Stimulated activated CD4-positive, alpha-beta T cell treated with anti-CD3 and anti-CD28 coated beads, Interleukin-4, amount 100 ng/mL, for 4 hours (primary cell): ENCODE measurements at places on chromosomes 6 and 20.

DNA sequence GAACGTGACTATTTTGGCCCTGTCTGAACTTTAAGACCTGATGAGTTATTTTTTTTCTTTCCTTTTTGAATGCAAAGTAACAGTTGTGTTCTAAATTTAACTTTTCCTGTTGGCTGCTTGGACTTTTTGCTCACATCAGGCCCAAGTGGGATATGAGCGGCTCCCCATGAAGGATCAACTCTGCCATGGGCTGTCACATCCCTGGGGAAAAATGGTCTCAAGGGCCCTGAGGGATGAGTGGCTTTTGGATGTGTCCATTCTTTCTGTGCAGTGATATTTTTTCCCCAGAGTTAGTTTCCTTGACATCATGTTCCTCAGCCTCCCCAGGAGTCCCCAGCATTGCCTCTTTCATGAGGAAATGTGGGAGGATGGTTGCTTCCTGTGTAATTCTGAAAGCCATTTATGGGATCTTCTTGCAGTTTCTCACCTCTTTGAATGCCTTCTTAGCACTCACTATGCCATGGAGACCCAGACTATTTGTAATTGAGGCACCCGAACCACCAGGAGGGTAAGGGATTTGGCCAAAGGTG is 92.5 kb downstream of the SLC24A3 start:
- no peak for DNase-seq

- no peak for DNase-seq
These were observed 229.7 kb upstream of the AGPAT4 start for GRCh38 chr6:161503570-161503969.

DNA sequence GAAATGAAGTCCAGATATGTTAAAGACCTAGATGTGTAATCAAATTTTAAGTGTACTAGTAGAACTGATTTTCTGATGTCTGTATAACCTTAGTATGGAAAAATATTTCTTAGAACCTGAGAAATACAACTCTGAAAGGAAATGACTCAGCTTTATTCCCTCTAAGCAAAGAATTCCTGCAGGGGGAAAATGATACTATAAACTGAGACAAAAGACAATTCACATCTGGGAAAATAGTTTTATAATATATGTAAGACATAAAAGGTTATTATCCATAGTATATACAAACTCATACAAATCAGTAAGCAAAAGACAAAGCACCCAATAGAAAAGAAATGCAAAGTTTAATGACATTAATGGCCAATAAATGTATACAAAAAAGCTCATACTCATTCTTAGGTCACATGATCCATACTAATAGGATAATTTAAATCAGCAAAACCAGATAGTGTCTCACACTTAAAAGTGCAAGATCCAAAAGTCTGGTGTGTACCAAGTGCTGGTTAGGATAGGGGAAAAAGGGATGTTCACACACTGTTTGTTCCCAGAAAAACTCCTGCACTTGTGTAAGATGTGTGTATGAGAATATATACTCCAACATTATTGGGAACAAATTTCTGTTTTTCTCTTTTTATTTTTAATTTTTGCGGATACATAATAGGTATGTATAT is 22.6 kb downstream of the RNF217 start:
- no peak for DNase-seq

- DNase-seq: no peak
These were observed 62.8 kb upstream of the FOXO3 start for GRCh38 chr6:108497883-108498282.

- no peak for DNase-seq
These were observed 697.8 kb downstream of the KIF16B start for GRCh38 chr20:15875446-15875845.

GRCh38 chr6:51396583-51396982 is 577.9 kb downstream of the TFAP2B start:
- no peak for DNase-seq

GRCh38 chr6:26556263-26557070 is 18.3 kb downstream of the HMGN4 start:
- DNase-seq: peak; percentile 26

DNA sequence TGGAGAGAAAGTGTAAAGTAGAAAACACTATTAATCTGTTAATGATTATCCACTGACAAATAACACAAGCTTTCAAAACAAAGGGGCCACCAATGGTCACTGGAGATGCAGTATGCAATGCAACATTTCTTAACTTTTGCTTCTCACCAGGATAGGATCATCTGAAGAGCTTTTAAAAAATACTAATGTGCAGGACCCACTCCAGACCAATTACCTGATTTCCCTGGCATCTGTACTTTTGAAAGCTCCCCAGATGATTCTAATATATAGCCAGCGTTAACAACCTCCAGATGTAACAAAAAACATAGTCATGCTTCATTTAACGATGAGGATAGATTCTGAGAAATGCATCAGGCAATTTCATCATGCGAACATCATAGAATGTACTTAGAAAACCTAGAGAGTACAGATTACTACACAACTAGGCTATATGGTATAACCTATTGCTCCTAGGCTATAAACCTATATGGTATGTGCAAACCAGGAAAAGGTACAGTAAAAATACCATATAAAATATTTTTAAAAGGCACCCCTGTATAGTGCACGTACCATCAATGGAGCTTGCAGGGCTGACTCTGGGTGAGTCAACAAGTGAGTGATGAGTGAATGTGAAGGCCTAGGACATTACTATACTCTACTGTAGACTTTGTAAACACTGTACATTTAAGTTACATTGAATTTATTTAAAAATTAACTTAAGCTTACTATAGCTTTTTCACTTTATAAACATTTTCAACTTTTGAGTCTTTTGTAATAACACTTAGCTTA is 69.2 kb downstream of the ATG5 start:
- DNase-seq: no peak

DNA sequence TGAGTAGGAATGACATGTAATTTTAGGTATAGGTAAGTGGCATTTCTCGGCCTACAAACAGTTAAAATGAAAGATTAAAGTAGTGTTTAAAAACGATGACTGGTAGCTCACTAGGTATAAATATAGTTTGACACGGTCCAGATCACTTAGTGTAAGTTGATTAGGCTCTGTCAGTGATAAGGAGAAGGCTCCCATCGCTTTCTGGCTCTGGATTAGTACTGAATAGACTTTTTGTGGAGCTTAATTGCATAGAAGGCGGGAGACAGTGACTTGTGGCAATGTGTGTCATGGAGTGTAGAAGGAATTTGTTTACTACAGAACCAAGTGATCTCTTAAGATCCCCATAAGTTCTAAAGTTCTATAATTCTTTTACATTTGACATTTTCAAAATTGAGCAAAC is 6.7 kb downstream of the PYGB start:
- DNase-seq: no peak
